Kidney capillary endothelial cell (primary cell): ENCODE measurements at places on chromosomes 5 and 9.

DNA sequence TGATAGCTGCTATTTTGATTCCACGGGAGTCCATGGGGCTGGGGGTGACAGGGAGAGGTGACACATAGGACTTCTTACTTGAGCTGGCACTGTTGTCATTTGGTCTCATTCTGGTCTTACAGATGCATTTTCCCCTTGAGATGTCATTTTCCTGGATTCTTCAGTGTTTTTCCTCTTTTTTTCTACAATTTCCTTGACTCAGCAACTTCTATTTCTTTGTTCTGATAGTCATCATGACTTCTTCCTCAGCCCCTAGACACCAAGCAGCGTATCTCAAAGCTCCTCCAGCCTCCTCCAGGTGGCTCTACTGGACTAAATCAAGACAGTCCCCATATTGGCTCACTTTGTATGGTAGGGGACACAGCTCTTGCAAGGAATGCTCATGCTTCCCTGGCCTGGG lies 16.5 kb downstream of the LVRN start:
- no peak for DNase-seq

GRCh38 chr5:97010606-97011005 lies 74.7 kb downstream of the LNPEP start:
- DNase-seq: no peak

- no peak for DNase-seq
Measured at GRCh38 chr9:95225726-95226106, 91.8 kb downstream of the FANCC start.

- DNase-seq: peak; percentile 59
Measured at GRCh38 chr5:172150514-172151425, 37.3 kb downstream of the STK10 start.

- no peak for DNase-seq
Measured at GRCh38 chr9:15469406-15469805, 41.4 kb downstream of the PSIP1 start.

GRCh38 chr5:143312822-143313221 lies 90.7 kb downstream of the NR3C1 start:
- no peak for DNase-seq

DNA sequence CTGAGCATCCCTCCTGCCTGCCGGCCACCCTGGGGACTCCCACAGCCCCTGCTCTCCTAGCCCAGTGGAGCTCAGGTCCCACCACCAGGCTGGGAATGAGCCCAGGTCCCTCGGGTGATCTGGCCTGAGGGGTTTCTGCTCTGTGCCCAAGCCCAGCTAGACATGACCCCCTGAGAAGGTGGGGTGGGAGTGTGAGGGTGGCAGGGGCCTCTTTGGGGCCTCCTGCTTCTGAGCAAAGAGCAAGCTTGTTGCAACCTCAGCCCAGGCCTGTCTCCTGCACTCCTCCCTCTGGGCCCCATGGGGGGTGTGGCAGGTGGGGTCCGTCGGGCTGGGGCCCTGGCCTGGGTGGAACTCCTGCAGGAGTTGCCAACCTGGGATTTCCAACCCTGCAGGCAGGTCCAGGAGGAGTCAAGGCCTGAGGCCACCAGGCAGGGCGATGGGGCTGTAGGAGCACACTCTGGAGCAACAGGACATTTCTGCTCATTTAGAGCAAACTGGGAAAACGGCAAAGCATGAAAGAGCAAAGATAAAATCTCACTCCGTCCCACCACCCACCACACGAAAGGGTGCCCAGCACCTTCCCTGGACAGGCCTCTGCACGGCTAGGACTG lies 11.4 kb upstream of the NRARP start:
- no peak for DNase-seq

- DNase-seq: no peak
Measured at GRCh38 chr9:121707477-121708424, 56.3 kb downstream of the DAB2IP start.

- DNase-seq: no peak
Measured at GRCh38 chr9:107248714-107249113, 34.4 kb upstream of the RAD23B start.

DNA sequence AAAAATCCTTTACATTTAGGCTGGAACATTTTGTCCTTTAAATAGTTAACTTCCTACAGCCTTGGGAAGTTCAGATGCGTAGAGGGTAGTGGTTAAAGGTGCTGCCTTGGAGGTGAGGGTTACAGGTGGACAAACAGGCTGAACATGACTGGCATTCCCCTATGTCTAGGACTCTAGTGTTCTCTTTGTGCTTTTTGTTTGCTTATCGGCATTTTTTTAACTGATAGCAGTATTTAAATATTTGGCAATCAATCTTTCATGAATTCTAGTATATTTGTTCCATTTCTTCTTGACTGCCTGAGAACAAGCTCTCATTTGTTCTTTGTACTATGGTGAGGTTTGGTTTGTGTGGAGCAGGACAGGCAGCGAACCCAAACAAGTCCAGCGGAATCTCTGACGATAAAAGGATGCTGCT lies 307.6 kb downstream of the CTNND2 start:
- DNase-seq: no peak

- DNase-seq: no peak
Measured at GRCh38 chr5:138737494-138738265, 15.5 kb upstream of the CTNNA1 start.
